Progenitor cell of endocrine pancreas (in vitro differentiated cells): ENCODE measurements at places on chromosomes 3 and 15. TPM values are rescaled to one million over a fixed set of nuclear protein-coding genes. Genes with fewer than 3 reads are reported as not detected.

CCK gene
- 1.1 and 1.6 TPM in 2 replicates for total RNA-seq

GPR15 gene
- not detected in 2 replicates for total RNA-seq

TRIM42 gene
- not detected in 2 replicates for total RNA-seq

SPINK8 gene
- not detected in 2 replicates for total RNA-seq

SPTSSB gene
- 28.0 and 30.1 TPM in 2 replicates for total RNA-seq

KNL1 gene
- 11.7 and 12.1 TPM in 2 replicates for total RNA-seq

GRCh38 chr3:81684751-81685395, 76.6 kb downstream of the GBE1 start:
- H3K27me3 ChIP-seq: no peaks in the 10 kb centered on the region
- H3K36me3 ChIP-seq: no peaks in the 10 kb centered on the region
- no peak overlapping the region for H3K4me3 ChIP-seq
- no peak for DNase-seq

DNA sequence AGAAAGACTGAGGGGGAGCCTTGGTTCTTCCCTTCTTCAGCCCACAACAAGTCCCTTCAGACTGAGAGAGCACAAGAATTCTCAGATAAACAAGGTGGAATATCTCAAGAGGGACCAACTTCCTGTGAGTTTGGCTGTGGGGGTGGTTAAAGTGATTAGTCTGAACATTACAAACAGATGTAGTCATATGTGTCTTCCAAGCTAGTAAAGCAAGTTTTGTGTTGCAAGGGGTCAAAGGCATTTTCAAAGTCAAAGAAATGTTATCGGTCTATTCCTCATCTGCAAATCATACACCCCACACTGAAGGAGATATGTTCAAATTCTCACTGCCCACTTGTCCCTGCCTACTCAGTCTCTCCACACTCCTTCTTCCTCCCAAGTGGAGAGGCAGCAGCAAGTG, 242.5 kb downstream of the FAM43A start:
- peaks cover 2% of the 10 kb centered on the region for H3K4me1 ChIP-seq
- no peak overlapping the region for H3K27ac ChIP-seq
- no peak for DNase-seq

GRCh38 chr15:80491163-80491847, 87.1 kb downstream of the ARNT2 start:
- peaks cover 32% of the 10 kb centered on the region for H3K4me1 ChIP-seq
- H3K27me3 ChIP-seq: no peaks in the 10 kb centered on the region
- H3K4me3 ChIP-seq: no peak overlapping the region

GRCh38 chr3:135456108-135456790, 509.3 kb upstream of the PPP2R3A start:
- no peak overlapping the region for H3K27ac ChIP-seq
- no peaks in the 10 kb centered on the region for H3K36me3 ChIP-seq
- H3K4me1 ChIP-seq: peaks cover 1% of the 10 kb centered on the region
- H3K27me3 ChIP-seq: peaks cover 40% of the 10 kb centered on the region
- H3K4me3 ChIP-seq: no peak overlapping the region

GRCh38 chr3:32288819-32289218, 50.3 kb downstream of the CMTM8 start:
- H3K36me3 ChIP-seq: peaks cover 2% of the 10 kb centered on the region
- H3K27ac ChIP-seq: no peak overlapping the region
- H3K4me1 ChIP-seq: peaks cover 54% of the 10 kb centered on the region
- DNase-seq: no peak

GRCh38 chr3:188385295-188385694, 231.3 kb downstream of the LPP start:
- H3K36me3 ChIP-seq: peaks cover 5% of the 10 kb centered on the region
- H3K27ac ChIP-seq: peak overlapping the region; percentile 2
- no peaks in the 10 kb centered on the region for H3K27me3 ChIP-seq
- no peak overlapping the region for H3K4me3 ChIP-seq
- DNase-seq: no peak

GRCh38 chr15:101012326-101013200, 93.4 kb downstream of the LRRK1 start:
- H3K36me3 ChIP-seq: no peaks in the 10 kb centered on the region
- DNase-seq: peak; percentile 2
- H3K4me1 ChIP-seq: peaks cover 7% of the 10 kb centered on the region
- no peak overlapping the region for H3K27ac ChIP-seq
- no peak overlapping the region for H3K4me3 ChIP-seq

- H3K4me3 ChIP-seq: no peak overlapping the region
- H3K36me3 ChIP-seq: no peaks in the 10 kb centered on the region
- H3K4me1 ChIP-seq: peaks cover 11% of the 10 kb centered on the region
- H3K27me3 ChIP-seq: no peaks in the 10 kb centered on the region
- no peak for DNase-seq
These were observed 17.1 kb downstream of the LEKR1 start for GRCh38 chr3:156843071-156843808.

- no peak for DNase-seq
- no peak overlapping the region for H3K4me3 ChIP-seq
- no peaks in the 10 kb centered on the region for H3K27me3 ChIP-seq
- H3K4me1 ChIP-seq: no peaks in the 10 kb centered on the region
- no peak overlapping the region for H3K27ac ChIP-seq
- H3K36me3 ChIP-seq: peaks cover 3% of the 10 kb centered on the region
These were observed 7.2 kb upstream of the P2RY12 start for GRCh38 chr3:151391720-151392119.

DNA sequence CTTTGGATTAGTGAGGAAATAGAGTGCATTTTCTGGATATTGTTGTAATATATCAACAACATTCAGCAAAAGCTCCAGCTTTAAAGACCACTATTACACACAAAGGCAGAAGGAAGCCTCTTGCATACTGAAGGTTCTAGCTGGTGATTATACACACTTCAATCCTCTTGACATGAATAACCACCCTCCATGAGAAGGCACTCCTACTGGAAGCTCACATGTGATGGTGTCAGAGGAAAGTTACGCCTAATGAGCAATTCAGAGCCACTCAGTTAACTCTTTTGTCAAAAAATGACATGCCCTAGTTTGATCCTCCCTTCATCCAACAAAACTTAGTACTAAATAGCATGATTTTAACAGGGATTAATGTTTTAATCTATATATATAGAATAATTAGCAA, 124.6 kb upstream of the LYSMD4 start:
- no peak overlapping the region for H3K27ac ChIP-seq
- H3K27me3 ChIP-seq: no peaks in the 10 kb centered on the region
- no peaks in the 10 kb centered on the region for H3K36me3 ChIP-seq

DNA sequence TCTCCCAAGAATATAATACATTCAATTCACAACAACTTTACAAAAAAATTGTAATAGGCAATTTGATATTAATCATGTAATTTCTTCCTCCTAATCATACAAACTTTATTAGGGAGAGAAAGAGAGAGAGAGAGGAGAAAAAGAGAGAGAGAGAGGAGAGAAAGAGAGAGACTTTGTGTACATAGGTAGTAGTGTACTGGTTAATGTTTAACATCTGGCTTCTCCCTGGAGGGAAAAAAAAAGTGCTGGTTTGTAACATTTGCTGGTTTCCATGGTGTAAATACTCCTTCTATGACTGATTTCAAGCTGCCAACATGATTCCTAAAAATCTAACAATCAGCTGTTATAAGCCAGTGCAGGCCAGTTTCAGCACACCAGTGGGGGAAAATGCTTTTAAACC, 98.0 kb upstream of the ARHGEF26 start:
- H3K27ac ChIP-seq: peak overlapping the region; percentile 76
- no peak overlapping the region for H3K4me3 ChIP-seq
- peaks cover 15% of the 10 kb centered on the region for H3K4me1 ChIP-seq
- no peaks in the 10 kb centered on the region for H3K27me3 ChIP-seq
- H3K36me3 ChIP-seq: no peaks in the 10 kb centered on the region

GRCh38 chr3:98763076-98763475, at the start of gene ST3GAL6:
ST3GAL6 (plus strand) TSS chr3:98763340; CDS start chr3:98768441, 5,101 bp downstream.
- no peak for DNase-seq
- no peak within 1 kb of the TSS for H3K4me3 ChIP-seq
- peaks cover 53% of the 10 kb centered on the region for H3K4me1 ChIP-seq
- peaks cover 5% of the 10 kb centered on the region for H3K36me3 ChIP-seq
- H3K27me3 ChIP-seq: no peaks in the 10 kb centered on the region

DNA sequence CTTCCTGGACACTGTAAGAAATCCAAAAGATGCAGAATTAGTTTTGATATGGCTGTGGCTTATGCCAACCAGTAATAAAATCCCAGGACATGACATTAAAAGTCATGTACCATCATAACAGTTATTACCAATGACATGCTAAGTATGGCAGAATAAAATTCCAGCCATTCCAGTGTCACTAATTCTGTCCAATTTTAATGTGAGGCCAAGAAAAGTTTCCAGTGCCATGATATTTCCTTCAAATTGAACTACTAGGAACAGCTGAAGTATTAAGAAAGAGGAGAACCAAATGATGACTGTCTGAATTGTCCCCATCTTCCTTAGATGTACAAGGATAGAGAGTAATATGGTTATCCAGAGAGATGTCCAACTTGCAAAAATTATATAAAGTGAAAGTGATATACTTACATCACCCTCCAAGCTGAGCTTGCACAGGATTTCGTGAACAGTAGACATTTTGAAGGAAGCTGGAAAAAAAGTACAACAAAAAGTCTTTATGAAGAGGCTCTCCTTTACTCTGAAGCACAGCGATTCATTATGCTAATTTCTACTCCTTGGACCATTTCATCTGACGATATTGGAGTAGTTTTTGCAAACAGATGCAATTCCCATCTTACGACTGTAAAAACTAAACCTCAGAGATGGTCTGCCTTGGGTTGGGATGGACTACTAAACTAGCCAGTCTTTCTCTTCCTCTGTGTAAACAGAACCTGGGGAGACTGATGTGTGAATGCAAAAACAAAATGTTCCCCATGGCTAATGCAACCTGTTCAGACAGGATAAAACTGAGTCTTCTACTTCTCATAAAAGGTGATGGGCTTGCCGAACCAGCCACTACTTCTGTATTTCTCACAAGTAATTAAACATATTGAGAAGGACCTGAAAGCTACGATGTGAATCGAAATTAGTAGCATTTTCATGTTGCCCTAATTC, 11.9 kb downstream of the ANXA2 start:
- H3K4me1 ChIP-seq: peaks cover 23% of the 10 kb centered on the region
- DNase-seq: no peak
- no peak overlapping the region for H3K27ac ChIP-seq
- no peaks in the 10 kb centered on the region for H3K27me3 ChIP-seq
- H3K36me3 ChIP-seq: peaks cover 32% of the 10 kb centered on the region

DNA sequence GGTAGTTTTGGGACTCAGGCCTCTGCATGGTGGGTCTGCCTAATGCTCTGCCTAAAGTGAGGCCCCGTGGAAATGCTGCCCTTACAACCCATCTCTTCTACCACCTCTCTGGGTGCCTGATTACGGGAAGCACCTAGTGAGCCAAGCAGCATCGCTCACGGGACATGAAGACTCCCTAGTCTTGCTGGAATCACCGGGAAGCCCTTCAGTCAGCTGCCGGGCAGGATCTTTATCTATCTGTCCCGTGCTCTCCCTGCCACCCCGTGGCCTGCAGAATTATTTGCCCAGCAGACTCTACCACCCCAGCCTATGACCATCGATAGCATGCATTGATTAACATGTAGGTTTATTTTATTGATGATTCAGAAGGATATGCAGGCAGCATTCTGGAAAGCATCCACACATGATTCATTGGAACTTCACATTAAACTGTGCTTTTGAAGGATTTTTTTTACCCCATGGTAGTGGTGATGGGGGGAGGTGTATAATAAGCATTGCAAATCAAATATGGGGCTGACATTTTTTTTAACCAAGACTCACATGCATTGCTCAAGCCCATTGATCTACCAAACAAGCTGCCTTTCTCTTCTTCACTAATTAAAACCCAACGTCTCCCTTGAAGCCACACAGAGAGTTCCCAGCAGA, 63.1 kb downstream of the ATP2B2 start:
- no peak overlapping the region for H3K4me3 ChIP-seq
- H3K36me3 ChIP-seq: no peaks in the 10 kb centered on the region
- DNase-seq: no peak
- no peaks in the 10 kb centered on the region for H3K4me1 ChIP-seq
- H3K27ac ChIP-seq: no peak overlapping the region
- H3K27me3 ChIP-seq: peaks cover 19% of the 10 kb centered on the region

- no peak overlapping the region for H3K4me3 ChIP-seq
- DNase-seq: no peak
- H3K27me3 ChIP-seq: no peaks in the 10 kb centered on the region
- H3K27ac ChIP-seq: no peak overlapping the region
- H3K4me1 ChIP-seq: no peaks in the 10 kb centered on the region
These were observed 191.7 kb downstream of the ATP8B4 start for GRCh38 chr15:49927189-49927861.

DNA sequence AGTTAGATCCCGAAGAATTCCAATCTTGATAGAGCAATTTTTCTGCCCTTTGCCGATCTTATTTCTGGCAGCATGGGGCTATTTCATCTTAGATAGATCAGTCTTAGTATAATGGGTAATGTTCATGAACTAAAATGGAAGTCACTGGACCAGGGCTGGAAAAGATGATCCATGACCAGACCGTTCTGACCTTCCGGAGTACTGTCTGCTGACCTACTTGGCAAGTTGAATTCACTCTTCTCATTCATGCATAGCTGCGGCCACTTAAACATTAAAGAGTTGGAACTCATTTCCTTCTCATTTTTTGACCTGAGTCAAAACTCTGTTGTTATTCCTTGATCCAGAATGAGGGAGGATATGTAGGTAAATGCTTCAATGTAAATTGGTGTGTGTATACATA, 32.5 kb downstream of the GMNC start:
- H3K36me3 ChIP-seq: no peaks in the 10 kb centered on the region
- H3K27me3 ChIP-seq: peaks cover 33% of the 10 kb centered on the region
- DNase-seq: no peak
- H3K4me3 ChIP-seq: no peak overlapping the region

DNA sequence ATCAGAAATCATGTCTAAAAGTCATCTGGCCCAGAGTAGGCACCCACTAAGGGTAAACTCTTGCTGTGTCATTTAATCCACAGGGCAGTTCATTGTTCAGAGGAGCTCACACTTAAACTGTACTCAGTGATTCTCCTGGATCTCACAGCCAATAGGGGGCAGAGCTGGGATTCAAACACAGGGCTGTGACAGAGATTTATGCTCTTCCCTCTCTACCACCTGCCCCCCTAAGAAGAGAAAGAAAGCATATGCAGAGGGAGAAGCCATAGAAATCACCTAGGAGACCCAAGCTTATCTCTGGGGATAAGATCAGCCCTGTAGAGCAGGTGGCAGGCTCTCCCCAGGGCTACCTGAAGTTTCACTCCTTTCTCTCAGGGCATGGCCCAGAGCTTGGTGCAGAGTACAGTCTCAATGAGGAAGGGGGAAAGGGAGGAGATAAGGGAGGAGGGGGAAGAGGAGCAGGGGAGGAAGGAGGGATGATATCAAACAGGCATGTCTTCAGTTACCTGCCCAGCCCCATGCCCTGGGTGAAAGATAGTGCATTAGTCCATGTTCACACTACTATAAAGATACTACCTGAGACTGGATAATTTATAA, 51.8 kb upstream of the ADPGK start:
- peaks cover 9% of the 10 kb centered on the region for H3K4me1 ChIP-seq
- H3K27me3 ChIP-seq: peaks cover 7% of the 10 kb centered on the region
- H3K27ac ChIP-seq: peak overlapping the region; percentile 74
- H3K36me3 ChIP-seq: no peaks in the 10 kb centered on the region
